ENCODE measurements at places on chromosomes 4 and X.

DNA sequence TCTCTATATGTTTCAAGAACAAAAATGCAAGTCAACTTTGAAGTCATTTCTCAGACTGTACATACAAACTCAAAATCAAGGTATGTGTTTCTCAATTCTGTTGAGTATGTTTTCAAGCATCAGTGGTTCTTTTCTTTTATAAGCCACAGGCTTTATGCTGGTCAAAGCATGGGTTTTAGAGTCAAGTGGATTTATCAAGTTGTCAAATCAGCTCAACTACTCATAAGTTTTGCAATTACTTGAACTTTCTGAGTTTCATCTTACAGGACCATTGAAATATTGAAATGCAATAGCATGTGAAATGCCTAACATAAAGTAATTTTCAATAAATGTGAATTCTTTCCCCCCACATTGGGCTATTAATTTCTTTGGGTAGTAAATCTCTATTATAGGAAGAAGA lies 239.9 kb upstream of the DKK2 start:
- DNase-seq: no peak

DNA sequence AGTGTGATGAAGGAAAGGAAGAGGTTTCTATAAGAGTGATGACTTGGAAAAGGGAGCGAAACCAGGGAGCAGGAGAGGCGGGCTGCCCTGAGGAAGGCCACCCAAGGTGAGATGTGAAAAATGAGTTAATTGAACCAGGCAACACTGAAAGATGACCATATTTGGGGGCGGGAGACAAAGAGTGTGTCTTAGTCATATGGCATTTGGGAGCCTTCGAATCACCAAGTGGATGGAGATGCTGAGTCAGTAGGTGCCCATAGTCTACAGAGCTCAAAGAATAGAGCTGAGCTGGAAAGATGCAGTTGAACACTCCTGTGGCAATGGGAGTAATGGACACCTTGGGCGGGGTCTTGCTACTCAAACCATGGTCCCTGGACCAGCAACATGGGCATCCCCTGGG lies 8.3 kb upstream of the TLR8 start:
- DNase-seq: no peak

DNA sequence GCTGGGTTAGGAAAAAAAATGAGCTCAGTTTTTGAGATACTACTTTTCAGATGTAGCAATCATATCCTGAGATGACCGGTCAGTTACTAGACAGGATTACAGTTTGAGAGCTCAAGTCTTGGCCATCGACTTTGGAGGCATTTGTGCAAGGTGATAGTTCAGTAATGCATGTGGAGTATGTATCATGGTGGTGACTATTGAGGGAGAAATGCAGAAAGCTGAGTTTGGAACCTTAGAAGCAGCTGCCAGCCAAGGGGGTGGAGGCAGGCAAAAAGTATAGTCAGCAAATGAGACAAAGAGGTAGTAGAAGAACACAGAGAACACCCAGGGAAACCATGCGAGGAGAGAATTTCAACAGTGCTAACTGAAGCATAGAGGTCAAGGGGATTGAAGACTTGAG lies 48.7 kb upstream of the SLC4A4 start:
- DNase-seq: no peak

DNA sequence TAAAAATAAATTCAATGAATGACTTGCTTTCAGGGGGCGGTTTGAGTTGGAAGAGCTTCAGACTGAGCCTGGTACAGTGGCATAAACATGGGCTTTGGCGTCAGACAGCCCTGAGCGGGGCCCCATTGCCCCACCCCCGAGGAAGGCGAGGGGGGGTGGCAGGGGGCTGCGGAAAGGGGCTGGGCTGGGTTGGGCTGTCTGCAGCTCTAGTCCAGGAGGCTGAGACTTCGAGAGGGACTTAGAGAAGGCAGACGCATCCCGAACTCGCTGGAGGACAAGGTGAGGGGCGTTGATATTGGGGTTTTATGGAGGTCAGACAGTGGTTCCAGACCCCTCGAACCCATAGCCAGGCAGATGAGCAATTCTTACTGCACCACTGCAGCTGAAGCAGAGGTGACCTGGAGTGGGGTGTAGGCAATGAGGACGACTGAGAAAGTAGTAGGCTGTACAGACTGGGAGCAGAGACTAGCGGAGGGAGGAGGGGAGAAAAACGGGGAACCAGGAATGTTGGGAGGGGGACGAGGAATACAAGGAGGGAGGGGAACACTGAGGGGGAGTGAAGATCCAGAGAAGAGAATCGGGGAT lies at the start of gene MAGED2:
Gene MAGED2, plus strand, starts transcription at position 222 of the 585 bp plus-strand sequence. CDS start 1,587 bp downstream, outside the sequence.
- DNase-seq: no peak

Measured in activated CD4-positive, alpha-beta T cell treated with anti-CD3 and anti-CD28 coated beads, Interleukin-2, amount 50 U/mL, for 24 hours (primary cell).